ENCODE measurements at places on chromosomes 3 and 15.

DNA sequence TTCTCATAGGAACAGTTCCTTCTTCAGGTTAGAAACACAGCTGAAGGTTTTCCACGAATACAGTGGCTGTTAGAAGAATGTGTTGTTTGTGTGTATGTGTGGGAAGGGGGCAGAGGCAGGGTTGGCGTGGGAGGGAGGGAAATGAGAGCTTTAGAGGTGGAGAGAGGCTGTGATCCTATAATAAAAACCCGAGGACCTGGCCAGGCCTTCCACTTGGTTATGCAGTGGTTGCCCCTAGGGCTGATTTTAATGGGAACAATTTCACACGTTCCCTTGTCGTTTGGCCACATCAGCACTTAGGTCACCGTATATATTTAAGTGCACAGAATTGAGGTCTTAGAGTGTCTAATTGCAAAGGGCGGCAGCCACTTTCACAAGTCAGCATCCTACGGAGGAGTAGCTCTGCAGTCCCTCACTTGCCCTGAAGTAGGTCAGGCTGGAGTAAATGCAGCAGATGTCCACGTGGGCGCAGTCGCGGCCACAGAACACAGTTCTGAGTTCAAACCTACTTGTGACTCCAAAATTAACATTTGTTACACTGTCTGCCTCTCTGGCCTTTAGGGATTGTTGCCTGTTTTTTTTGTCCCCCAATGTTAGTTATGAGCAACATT lies 85.6 kb downstream of the PDCD6IP start:
- DNase-seq = no peak

- no peak for DNase-seq
These were observed 1.2 kb downstream of the ZNF35 start for GRCh38 chr3:44649709-44650108.

- no peak for DNase-seq
These were observed 7.5 kb upstream of the STRA6 start for GRCh38 chr15:74209997-74210671.

DNA sequence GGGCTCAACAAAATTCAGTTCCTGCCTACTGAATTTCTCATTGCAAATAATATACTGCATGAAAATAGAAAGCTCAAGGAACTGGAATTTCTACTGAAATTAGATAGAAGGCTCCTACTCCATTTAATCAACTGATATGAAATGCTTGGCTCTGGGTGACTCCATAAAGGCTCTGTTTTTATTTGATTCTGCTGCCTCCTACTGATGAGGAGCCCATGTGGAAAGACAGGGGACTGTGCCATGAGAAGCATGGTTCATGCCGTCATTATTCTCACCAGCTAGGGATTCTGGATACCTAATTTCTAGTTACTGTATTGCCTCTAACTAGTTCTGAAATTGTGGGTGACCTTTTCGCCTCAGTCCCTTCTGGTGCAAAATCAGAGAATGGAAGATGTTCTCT lies 366.2 kb upstream of the DPH6 start:
- no peak for DNase-seq

- no peak for DNase-seq
These were observed 35.5 kb downstream of the IL5RA start for GRCh38 chr3:3074551-3075257.

GRCh38 chr15:78930577-78931388 lies 14.1 kb downstream of the CTSH start:
- DNase-seq = no peak

DNA sequence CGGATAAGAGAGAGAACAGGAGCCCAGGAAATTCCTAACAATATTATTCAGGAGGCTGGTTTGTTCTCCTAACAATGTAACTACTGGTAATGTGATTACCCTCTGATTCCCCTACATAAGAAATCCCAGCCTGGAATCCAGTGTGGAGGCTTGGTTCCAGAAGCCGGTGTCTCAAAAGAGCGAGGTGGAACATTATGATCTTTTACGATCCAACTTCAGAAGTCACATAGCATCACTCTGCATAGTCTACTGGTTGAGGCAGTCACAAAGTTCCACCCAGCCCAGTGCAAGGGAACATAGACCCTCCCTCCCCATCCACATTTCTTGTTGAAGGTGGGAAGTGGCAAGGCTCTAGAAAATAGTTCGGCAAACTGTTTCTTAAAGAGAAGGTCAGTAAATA lies 81.6 kb upstream of the GALNT15 start:
- DNase-seq = no peak

- DNase-seq = no peak
These were observed 35.3 kb downstream of the ZBTB38 start for GRCh38 chr3:141403576-141403975.

GRCh38 chr3:21158861-21159542 lies 592.0 kb downstream of the ZNF385D start:
- no peak for DNase-seq

- no peak for DNase-seq
These were observed 151.0 kb upstream of the ROBO2 start for GRCh38 chr3:76888856-76889255.

GRCh38 chr3:119468041-119468440 lies 722 bp upstream of the POGLUT1 start:
- no peak for DNase-seq

DNA sequence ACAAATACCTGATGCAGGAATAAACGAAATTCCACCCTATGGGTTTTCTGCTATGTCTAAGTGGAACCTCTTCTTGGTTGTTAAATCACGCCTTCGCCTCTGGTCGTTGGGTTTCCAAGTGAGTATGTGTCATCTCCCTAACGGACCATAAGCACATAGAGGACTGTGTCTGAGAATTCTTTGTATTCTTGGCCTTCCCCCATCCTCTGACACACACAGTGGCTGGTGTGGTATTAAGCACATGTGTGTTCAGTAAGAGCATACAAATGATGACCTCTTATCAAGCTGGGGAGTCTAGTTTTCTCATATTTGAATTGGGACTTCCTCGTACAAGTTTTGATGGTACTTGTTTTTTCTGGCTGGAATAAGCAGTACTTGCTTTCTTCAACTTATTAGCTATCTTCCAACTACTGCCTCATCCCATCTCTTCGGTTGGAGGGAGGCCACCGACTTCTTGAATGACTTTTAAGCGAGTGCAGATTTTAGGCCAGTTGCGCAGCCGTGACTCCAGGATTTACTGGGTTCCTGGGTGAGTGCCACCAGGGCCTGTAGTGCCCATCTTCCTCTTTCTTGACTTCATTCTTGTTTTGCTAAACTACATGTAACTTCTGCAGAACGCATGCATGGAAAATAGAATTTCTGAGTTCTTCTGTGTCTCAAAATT lies 240.2 kb downstream of the ADAMTS17 start:
- DNase-seq = no peak

DNA sequence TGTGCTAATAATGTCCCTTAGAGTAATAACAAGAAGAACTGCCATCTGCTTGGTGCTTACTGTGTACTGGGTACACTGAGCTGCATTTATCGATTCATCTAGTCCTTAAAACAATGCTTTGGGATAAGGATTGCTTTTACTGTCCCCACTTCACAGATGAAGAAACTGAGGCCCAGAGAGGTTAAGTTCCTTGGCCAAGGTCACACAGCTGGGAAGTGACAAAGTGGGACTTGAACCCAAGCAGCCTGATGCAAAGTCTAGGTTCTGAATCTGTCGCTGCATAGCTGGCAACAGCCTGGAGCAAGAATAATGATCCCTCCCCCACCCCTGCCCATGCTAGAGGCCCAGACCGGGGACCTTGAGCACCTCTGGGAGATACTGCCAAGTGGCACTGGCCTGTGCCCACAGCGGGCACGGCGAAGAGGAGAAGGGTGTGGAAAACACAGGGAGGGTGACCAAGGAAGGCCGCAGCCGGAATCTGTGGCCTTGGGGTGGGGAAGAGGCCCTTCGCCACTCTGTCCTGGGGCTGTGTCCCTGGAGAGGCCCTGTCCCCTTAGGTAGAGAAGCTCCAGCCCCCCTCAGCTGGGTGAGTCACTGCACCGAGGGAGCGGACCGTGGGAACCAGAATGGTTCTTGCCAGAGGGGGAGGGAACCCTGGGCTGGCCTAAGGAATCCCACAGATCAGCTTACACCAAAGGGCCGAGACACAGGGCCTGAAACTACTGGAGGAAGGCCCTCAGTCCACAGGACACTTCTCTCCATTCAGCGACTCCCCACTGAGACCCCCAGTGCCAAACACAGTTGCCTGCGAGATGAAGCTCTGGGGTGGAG lies 3.5 kb downstream of the PLXND1 start:
- no peak for DNase-seq

GRCh38 chr15:99683000-99683670 lies 50.1 kb downstream of the LYSMD4 start:
- no peak for DNase-seq

GRCh38 chr3:99532246-99532645 lies 106.1 kb upstream of the COL8A1 start:
- DNase-seq = no peak

- DNase-seq = no peak
These were observed 161.2 kb downstream of the FRMD5 start for GRCh38 chr15:44033894-44034293.
